ENCODE measurements at places on chromosomes 5 and 9.

DNA sequence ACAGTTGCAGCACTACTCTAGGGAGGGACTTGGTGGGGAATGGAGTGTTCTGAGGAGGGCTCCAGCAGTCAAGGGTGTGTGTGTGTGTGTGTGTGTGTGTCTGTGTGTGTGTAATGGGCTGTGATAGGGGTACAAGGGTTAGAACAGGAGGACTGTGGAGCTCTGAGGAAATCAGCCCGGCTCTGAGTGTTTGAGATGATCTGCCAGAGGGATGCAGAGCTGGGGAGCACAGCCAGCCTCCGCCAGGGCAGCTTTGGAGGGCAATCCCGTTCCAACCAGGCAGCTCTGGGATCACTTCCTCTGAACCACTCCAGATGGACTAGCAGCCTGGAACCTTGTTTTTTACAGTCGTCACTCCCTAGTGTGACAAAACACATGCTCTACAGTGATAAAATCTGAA lies 3.0 kb upstream of the SLC6A7 start:
- no peak for DNase-seq

DNA sequence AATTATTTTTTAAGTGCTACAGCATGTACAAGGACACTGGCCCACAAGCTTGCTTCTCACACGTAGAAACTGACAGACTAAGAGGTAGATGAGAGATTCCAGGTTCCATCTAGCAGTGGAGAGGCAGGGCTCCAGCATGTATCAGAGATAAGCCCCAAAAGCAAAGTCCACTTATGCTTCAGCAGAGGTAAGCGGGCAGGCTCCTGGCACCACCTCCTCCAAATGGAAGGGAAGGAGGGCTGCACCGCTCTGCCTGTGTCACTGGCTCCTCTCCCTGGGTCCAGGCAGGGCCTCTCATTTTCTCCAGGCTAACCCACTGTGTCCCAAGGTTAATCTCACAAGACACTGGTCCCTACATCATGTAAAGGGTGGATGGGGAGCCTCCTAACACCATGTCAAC lies 15.9 kb downstream of the GRHPR start:
- DNase-seq: no peak

DNA sequence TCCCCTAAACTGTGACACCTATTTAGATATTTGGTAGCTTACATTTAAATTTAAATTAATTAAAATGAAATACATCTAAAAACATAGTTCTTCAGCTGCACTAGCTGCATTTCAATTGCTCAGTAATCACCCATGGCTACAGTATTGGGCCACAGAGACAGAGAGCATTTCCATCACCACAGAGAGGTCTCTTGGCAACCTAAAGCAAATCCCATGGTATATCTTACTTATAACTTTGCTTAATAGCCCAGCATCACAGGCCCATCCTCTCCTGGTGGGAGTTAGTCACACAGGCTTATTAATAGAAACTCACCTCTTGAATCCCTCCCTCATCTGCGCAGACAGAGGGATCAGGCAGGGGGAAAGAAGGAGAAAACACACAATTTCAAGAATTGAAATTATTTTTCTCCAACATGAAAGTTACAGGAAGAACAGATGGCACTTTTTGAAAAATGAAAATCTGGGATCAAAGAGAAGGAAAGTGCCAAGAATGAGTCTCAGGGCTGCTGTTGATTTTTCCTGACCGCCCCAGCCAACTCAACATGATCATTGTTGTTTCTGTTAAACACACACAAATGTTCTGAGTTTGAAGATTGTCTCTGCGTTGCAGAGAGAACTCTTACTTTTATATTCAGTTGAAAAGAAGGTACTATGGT lies 144.6 kb downstream of the CMYA5 start:
- DNase-seq: no peak

- no peak for DNase-seq
Observed at GRCh38 chr9:98576354-98576753, 132.4 kb downstream of the GABBR2 start.

DNA sequence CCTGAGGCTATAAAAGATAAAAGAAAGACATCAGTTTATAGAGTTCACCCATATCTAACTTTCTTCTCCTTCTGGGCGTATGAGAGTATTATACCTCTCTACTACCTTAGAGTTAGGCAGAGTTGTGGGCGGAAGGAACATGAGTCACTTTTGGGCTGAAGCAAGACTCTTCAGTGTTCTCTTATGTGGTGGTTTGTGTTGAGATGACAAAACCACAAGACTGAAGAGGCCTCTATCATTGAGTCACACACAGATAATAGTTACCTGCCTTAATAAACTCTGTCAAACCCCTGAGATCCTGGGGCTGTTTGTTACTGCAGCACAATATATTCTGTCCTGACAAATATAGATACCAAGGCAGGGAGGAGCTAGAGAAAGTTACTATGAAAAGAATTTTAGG lies 184.2 kb downstream of the EFNA5 start:
- DNase-seq: no peak

DNA sequence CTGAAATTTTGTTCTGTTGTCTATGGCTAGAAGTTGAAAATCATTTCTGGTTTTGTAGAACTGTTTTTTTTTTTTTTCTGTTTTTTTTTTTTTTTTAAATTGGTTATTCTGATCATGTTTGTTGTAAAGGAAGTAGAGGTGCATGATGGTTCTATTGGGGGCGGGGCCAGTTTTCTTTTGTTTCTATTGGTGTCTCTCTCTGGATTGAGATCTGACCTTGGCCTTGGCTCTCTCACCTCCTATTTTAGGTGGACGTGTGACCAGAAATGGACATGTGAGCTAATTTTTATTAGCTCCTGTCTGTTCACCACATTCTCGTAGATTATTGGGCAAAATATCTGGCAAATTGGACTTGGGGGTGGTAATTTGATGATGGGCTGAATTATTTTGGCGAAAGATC lies 3.2 kb downstream of the ZNF618 start:
- no peak for DNase-seq

DNA sequence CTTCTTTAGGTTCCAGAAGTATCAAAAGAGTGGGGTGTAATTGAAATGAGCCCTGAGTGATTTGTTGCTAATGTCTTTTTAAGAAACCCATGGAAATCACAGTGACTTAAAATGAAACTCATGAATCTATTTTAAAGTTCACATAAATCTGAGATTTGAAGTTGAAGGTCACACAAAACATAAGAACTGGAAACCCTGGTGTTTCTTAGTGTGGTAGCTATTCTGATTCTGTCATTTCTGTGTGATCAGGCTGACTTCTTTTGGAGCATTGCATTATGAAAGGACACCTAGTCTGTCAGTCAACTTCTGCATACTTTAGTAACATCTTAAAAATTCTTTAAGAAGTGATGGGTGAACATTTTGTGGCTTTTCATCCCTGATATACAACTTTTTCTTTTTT lies 448.8 kb downstream of the TLE4 start:
- no peak for DNase-seq

DNA sequence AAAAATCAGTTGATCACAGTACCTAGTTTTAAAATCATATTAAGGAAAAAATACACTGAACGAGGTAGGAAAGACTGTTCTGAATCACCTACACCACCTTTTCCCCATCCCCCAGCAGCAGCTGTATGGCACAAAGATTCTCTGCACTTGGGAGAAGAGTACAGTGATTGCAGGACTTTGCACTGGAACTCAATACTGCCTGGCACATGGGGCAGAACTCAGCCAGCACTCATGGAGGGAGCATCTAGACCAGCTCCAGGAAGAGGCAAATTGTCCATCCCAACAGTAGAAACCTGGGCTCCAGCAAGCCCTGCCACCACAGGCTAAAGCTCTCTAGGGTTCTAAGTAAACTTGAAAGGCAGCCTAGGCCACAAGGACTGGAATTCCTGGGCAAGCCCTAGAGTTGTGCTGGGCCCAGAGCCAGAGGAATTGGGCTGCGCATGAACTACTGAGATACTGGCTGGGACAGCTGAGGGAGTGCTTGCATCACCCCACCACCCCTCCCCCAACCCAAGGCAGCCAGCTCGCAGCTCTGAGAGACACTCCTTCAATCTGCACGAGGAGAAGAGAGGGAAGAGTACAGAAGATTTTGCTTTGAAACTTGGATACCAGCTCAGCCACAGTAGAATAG lies 654.4 kb upstream of the CDH6 start:
- DNase-seq: no peak

DNA sequence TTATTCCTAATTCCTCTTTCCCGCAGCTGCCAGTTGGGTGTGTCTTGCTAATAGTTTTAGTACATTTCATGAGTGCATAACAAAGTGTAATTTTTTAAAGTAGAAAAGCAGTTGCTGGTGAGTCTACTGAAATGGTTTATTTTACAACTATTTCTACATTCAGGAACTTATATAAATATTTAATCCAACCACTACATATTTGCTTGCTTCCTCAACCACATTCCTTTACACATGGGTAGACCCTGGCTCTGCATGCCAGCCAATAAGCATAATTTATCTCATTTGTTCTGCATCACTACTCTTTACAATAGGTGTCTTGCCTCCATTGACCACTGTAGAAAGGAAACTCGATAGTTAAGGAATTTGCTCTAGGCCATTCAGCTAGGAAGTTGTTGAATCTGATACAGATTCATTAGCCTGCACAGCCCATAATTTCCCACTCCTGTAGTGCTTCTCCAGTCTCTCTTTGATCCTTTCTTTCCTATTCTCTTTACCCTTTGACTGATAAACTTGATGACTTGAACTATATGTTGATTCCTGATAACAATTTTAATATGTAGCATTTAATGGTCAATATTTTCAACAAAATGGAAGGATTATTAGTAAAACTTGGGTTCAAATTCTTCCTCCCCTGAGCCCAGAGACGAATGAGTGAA lies 342.5 kb upstream of the ACTBL2 start:
- peak; percentile 89 for DNase-seq

DNA sequence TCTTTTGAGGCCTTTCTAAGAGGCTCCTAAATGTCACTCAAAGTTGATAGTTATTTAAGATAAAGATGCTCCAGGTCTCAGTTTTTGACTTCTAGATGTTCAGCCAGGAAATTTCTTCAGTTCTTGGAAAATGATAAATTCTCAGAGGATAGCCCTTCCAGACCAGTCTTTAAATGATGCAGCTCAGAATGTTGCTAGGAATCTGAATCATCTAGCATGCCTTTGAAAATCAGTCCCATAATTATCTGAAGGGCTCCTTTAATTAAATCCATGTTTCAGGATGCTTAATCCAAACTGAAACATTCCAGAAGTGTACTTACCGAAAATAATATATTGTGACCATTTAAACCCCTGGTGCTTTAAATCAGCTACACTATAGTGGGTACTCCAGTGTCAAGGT lies 107.5 kb upstream of the FBN2 start:
- no peak for DNase-seq

GRCh38 chr5:141382469-141383294 lies at the start of gene PCDHGA7:
PCDHGA7 (plus strand) TSS chr5:141382742; CDS start chr5:141382900, 158 bp downstream.
- DNase-seq: no peak
